Activated CD8-positive, alpha-beta T cell treated with anti-CD3 and anti-CD28 coated beads, Interleukin-2, amount 10 ng/mL, durations not matched to agents 7 days and 5 days (primary cell): ENCODE measurements at places on chromosomes 1 and 21.

- peaks cover 27% of the 10 kb centered on the region for H3K4me1 ChIP-seq
- H3K36me3 ChIP-seq: peaks cover 3% of the 10 kb centered on the region
- no peak for DNase-seq
- no peaks in the 10 kb centered on the region for H3K27me3 ChIP-seq
Observed at GRCh38 chr1:150012611-150013010, 2.1 kb upstream of the OTUD7B start.

- no peak overlapping the region for H3K27ac ChIP-seq
- no peak overlapping the region for H3K4me3 ChIP-seq
- H3K27me3 ChIP-seq: no peaks in the 10 kb centered on the region
- no peak for DNase-seq
- no peaks in the 10 kb centered on the region for H3K4me1 ChIP-seq
Observed at GRCh38 chr1:24098943-24099638, 12.8 kb downstream of the MYOM3 start.

GRCh38 chr1:245325922-245326795 is 171.4 kb downstream of the KIF26B start:
- no peak overlapping the region for H3K4me3 ChIP-seq
- H3K36me3 ChIP-seq: no peaks in the 10 kb centered on the region
- DNase-seq: no peak

- peak overlapping the region; percentile 23 for H3K4me3 ChIP-seq
- H3K4me1 ChIP-seq: peaks cover 6% of the 10 kb centered on the region
- peaks cover 11% of the 10 kb centered on the region for H3K27me3 ChIP-seq
Observed at GRCh38 chr1:247373721-247374141, 42.1 kb upstream of the ZNF496 start.

DNA sequence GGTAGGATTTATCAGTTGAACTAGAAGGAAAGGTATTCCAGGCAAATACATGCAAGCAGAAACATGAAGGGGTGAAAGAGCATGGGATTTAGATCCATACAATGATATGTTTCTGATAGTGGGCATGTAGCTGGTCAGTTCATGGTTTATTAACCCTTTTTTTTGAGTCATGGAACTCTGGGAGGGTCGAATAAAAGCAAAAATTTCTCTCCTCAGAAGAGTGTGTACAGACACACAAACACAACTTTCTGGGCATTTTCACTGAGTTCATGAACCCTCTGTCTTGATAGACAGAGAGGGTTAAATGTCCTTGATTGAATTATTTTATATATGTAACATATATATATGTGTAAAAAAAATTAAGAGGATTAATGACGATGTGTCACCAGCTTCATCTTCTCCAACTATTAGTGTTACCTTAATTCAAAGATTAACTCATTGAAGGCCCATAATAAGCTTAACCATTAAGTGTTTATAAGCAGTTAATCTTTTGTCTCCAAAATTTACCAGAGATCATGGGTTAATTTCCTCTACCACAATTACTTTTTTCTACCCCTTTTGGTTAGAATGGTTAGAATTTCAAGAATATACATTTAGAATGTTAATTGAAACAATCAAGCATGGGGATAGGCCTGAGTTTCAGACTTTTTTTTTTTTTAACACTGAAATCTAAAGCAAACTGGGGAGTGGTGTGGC is 4.6 kb downstream of the JUN start:
- H3K27ac ChIP-seq: no peak overlapping the region
- H3K27me3 ChIP-seq: peaks cover 5% of the 10 kb centered on the region
- H3K4me1 ChIP-seq: peaks cover 18% of the 10 kb centered on the region
- no peak overlapping the region for H3K4me3 ChIP-seq
- no peak for DNase-seq

GRCh38 chr1:193451001-193451400 is 264.6 kb upstream of the B3GALT2 start:
- no peaks in the 10 kb centered on the region for H3K27me3 ChIP-seq
- H3K4me1 ChIP-seq: peaks cover 24% of the 10 kb centered on the region
- peaks cover 12% of the 10 kb centered on the region for H3K36me3 ChIP-seq
- H3K4me3 ChIP-seq: no peak overlapping the region
- no peak for DNase-seq
- no peak overlapping the region for H3K27ac ChIP-seq

GRCh38 chr1:50111503-50111902 is 2.8 kb downstream of the ELAVL4 start:
- H3K27ac ChIP-seq: no peak overlapping the region
- H3K4me3 ChIP-seq: no peak overlapping the region
- peaks cover 14% of the 10 kb centered on the region for H3K4me1 ChIP-seq
- H3K36me3 ChIP-seq: no peaks in the 10 kb centered on the region

DNA sequence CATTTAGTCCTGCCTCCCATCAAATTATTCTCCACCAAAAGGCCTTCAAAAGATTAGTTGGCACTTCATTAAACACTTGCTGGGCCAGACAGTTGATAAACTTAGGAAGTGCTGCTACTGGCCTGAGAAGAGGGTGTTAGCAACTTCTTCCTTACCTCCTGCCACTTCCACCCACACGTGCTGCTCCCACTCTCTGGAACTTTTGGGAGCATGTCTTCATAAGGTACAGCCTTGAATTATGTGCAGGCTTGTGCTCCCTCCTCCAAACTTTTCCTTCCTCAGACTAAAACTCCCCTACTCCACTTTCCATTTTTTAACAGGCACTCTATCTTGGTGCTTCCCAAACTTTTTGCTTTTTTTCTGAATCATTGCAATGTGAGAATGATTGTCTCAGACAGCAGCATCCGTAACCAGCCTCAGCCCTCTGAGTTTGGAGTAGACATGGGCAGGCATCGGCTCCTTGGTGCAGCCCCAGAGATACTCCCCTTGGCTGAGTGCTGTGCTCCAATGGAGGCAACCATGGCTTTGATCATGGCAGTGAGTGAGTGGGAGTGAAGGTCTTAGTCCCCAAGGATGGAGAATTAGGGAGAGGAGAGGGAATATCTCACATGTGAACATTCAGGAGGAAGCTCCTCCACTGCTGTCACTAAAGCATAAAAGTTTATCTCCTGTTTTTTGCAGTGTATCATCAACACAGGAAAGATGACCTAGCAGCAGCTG is 8.7 kb upstream of the LELP1 start:
- H3K36me3 ChIP-seq: no peaks in the 10 kb centered on the region
- no peak overlapping the region for H3K27ac ChIP-seq
- no peaks in the 10 kb centered on the region for H3K4me1 ChIP-seq
- no peak for DNase-seq

- H3K4me1 ChIP-seq: peaks cover 48% of the 10 kb centered on the region
- no peaks in the 10 kb centered on the region for H3K27me3 ChIP-seq
- H3K27ac ChIP-seq: no peak overlapping the region
- H3K4me3 ChIP-seq: no peak overlapping the region
Observed at GRCh38 chr1:247337250-247337746, 5.6 kb upstream of the ZNF496 start.

DNA sequence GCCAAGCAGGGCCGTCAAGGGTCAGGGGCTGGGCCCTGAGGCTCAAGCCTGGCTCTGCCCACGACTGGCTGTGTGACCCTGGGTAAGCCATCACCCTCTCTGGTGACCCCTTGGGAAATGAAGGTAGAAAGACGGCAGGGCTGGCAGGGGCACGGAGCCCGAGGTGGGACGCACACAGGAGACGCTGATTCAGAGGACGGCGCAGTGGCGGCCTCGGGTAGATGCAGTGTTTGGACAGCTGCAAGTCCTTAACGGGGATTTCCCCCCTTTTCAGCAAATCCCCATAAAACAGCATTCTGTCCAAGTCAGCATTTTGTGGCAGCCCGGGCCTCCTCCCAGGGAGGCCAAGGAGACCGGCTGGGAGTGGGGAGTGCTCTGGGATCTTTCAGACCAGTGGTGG is 16.7 kb downstream of the COL8A2 start:
- peak overlapping the region; percentile 49 for H3K27ac ChIP-seq
- no peak overlapping the region for H3K4me3 ChIP-seq
- peaks cover 47% of the 10 kb centered on the region for H3K4me1 ChIP-seq
- DNase-seq: no peak
- H3K27me3 ChIP-seq: no peaks in the 10 kb centered on the region

DNA sequence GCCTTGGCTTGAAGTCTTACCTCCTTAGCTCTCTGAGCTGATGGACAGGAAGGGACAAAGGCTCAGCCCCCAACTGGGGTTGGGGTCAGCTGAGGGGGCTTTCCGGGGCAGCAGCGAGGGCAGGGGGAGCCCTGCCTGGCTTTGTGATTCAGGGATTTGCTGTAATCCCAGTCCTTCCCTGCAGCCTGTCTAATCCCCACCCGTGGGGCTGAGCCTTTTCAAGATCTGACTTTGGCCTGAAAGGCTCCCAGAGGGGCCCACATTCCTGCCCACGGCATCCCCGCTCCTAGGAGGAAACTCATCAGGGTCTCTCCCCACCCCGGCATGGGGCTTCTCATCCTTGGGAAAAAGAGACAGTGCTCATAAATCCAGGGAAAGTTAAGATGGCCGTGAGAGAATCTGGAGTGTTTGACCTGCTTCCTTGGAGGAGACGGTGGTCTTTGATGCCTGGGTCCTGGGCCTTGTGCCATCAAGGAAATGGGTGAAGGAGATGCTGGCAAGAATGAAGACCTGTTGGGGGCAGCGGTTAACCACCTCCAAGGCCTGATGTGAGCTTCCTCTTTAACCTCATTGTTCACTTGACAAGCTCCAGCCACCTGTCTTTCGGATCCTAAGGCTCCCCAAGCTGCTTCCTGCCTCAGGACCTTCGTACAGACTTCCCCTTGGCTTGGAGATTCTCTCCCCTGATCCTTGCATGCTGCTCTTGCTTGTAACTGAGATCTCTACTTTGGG is 83.1 kb upstream of the WNT4 start:
- no peaks in the 10 kb centered on the region for H3K36me3 ChIP-seq
- H3K27me3 ChIP-seq: peaks cover 5% of the 10 kb centered on the region
- H3K4me3 ChIP-seq: no peak overlapping the region
- DNase-seq: no peak
- H3K27ac ChIP-seq: no peak overlapping the region
